Epithelial cell of proximal tubule (primary cell): ENCODE measurements at places on chromosomes 1 and 21.

DNA sequence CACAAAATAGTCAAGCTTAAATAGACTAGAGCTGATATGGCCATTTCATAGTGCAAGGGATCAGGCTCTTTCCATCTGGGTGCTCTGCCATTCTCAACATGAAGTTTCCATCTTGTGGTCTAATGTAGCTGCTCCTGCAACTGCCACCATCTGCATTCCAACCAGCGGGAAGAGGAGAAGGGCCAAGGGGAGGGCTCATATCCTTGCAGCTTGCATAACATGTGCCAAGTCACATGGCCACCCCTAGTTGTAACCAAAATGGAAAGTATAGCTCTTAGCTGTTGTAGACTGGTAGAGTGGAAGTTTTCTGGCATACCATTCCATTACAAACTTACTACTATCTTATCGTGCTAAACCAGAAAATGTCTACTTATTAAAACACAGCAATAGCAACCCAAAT, 38.9 kb upstream of the IVNS1ABP start:
- no peak for DNase-seq

- no peak for DNase-seq
Measured at GRCh38 chr21:34076835-34077234, 3.5 kb downstream of the MRPS6 start.

DNA sequence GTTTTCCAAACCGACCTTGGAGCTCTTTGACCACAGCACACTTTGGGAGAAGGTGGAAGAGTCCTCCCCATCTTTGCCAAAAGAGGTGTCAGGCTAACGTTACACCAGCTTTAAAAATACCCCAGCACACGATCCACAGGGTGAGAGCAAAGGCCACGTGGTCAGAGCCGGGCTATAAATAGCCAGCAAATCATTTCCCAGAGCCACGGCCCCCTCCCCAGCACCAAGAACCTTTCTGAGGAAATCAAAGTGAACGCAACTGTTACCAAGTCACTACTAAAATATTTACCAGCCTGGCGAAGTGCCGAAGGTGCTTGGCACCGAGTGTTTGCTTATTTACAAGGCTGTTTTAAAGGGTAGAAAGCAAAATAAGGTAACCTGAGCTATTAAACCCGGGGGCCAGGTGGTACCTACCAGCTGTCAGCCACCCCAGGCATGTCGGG, 72.4 kb downstream of the CASZ1 start:
- peak; percentile 20 for DNase-seq

- no peak for DNase-seq
Measured at GRCh38 chr1:69263921-69264391, 303.8 kb upstream of the LRRC7 start.

DNA sequence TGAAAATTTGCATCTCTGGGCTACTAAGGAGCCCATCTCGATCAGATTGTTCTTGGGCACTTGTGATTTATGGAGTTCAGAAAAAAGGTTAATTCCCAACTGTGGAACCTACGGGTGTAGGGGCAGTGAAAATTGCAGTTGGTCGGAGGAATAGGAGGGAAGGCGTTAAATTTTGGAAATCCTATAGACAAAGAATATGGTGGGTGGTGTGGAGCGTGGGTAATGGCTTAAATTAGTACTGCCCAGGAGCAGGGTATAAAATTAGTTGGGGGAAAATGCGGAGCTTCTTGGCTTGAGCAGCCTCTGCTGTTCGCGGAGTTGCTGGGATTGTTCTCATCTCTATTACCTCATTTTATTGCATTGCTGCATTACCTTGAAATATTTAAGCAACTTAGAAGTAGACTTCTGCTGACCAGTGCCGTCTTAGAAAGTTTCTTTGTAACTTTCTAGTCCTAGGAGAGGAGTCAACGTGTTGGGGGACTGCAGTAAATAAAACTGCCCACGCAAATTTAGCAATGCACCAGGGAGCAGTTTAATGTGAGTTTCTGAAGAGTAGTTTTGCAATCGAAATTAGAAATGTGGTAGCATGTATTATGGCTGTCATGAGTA, 514 bp downstream of the S1PR1 start:
- no peak for DNase-seq

DNA sequence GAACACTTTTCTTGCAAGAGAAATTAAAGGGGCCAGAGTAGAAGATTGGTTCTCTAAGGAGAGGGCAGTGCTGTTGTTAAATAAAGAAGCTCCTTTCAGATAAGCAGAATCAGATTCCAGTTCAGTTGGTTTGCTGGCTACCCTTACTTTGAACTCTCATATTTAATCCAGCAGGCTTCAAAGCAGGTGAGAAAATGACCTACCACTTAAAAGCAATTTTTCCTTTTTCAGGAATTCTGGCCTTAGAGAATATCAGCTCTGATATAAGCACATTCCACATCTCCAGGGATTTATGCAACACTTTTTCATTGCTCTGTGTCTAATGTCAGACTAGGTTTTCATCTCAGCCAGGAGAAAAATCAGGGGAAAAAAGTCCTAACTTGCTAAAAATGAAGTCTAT, 28.7 kb downstream of the WNT2B start:
- no peak for DNase-seq

- no peak for DNase-seq
Measured at GRCh38 chr1:159999204-159999603, 32.6 kb downstream of the PIGM start.

DNA sequence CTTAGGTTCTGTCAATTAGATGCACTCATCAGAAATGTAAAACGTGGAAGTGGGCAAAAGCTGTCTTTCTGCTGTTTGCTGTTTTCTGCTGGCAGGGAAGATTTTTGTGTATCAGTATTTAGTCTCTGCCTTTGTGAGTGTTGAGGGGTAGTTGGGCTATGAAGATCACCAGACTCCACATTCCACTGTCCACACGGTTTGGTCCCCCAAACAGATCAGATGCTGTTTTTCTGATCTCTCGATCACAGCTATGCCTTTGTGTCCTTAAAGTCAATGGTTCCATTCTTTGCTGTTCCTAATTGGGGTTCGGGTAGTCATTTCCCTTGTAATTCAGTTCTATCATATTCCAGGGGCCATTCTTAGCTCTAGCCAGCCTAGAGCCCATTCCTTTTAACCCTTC, 27.0 kb upstream of the NPL start:
- DNase-seq, result no peak

DNA sequence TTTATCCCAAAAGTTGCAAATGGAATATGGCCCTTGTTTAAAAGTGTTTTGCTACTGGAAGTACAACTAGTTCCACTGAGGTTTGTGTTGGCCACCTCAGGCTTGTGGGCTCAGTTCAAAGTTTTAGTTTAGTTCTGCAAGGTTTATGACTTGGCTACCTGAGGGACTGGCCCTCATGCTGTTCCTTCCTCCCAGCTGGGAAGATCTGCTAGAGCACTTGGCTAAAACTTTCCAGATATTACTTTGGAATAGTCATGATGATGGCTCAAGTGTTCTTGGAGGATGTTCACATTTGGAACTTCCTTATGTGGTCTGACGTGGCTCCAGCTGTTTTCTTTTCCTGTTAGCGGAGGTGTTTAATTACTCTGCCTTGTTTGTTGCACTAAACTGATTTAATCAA, 110.2 kb upstream of the IVNS1ABP start:
- DNase-seq, result no peak

GRCh38 chr1:25810341-25811299, 9.1 kb upstream of the MTFR1L start:
- no peak for DNase-seq
